Dermis blood vessel endothelial cell (primary cell): ENCODE measurements at places on chromosomes 7 and 10.

DNA sequence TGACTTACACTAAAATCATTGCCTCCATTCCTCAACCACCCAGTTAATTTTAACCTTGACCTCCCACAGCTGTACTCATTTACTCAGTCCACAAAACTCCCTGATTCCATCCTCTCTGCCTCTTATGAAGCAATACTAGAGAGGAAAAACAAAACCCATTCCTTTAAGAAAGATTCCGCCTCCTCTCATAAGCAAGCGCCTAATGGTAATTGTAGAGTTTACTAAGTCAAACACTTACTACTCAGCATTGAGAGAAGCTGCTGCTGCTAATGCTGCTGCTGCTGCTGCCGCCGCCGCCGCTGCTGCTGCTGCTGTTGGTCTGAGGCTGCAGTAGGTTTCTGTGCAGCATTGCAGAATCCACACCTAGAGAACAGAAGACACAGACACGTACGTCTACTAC, 2.1 kb upstream of the ADD3 start:
- no peak for DNase-seq

DNA sequence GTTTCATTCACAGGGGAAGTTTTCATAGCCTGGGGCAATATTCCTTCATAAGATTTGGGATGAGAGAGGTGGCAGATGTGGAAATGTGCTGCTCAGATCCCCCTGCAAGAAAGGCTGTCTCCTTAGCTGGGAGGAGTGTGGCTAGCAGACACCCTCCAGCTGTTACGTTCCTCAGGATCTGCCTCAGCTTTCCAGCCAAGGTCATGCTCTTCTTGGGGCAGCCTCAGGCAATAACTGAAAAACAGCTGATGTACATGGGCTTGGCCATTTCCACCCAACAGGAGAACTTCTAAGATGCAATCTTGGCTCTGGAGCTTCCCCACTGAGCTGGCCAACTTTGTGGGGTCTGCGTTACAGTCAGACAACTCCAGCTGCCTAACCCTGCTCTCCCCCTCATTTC, 51.3 kb upstream of the SEPTIN7 start:
- no peak for DNase-seq

DNA sequence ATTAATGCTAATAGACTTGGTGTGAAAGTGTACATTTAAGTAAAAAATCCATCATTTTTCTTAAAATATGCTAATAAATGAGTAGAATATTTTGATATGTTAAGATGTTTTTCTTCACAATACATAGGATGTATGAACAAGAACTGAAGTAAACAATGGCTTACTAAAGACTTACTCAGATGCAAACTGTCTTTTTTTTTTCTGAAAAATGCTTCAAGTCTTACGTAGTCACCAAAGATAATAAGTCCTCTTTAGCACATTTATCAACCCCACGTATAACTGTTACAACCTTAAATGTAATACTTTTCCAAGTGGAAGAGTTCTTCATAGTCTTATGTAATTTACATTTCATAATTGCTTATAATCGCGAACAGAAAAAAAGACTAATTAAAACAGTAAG, 54.8 kb downstream of the MDFIC start:
- no peak for DNase-seq

GRCh38 chr7:66919704-66920103, 1.3 kb upstream of the TMEM248 start:
- no peak for DNase-seq

- DNase-seq: peak; percentile 97
Measured at GRCh38 chr10:121942749-121943416, 15.1 kb upstream of the ATE1 start.

DNA sequence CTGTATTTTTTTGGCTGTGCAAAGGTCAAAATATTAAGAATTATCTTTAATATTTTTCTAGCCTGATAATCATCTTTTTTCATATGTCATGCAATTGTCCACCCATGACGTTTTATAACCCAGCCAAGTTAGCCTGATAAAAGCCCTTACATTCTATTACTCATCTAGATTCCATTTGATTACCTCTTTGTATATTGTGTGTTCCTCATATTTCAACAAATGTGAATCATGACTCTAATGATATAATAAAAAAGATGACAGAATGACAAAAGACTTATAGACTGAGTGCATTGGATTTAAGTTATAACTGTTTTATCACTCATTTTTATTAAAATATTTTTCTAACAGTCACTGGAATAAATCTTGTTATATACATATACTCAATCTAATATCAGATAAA, 1560.0 kb upstream of the LRRTM3 start:
- no peak for DNase-seq

GRCh38 chr7:111029574-111030251, 61.2 kb upstream of the LRRN3 start:
- DNase-seq: peak; percentile 70

DNA sequence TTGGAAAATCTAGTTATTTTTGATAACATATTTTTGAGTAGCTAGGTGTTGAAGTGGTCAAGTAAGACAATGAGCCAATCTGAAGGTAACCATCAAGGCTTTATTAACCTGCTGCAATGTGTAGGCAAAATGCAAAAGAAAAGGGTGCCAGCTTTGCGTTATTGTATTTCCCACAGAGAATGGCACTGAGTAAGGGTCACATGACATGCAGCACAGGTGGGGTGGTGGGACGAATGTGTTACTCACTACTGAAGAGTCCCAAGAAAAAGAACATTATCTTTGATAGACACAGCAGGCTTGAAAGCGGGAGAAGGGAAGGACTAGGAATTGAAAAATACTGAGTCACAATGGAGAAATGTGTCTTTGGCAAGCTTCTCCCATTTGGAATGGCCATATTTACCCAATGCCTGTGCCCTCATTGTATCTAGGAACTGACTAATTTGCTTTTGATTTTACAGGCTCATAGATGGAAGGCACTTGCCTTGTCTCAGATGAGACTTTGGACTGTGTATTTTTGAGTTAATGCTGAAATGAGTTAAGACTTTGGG, 898.6 kb upstream of the POT1 start:
- DNase-seq: no peak

- peak; percentile 62 for DNase-seq
Measured at GRCh38 chr7:100190048-100190711, 12.5 kb downstream of the STAG3 start.

DNA sequence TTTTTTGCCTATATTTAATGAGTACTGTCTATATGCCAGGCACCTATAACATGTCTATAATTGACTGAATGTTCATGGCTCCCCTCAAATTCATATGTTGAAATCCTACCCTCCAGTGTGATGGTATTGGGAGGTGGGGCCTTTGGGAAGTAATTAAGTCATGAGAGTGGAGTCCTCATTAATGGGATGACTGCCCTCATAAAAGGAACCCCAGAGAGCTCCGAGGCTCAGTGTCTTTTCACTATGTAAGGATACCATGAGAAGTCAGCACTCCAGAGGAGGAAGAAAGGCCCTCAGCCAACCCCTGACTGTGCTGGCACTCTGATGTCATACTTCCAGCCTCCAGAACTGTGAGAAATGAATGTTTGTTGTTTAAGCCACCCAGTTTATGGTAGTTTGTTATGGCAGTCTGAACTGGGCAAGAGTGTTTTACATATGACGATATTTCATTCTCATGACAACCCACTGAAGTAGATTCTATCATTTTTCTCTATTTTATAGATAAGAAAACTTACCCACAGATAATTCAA, 61.1 kb upstream of the PCGF5 start:
- DNase-seq: no peak

- peak; percentile 73 for DNase-seq
Measured at GRCh38 chr10:5293691-5294550, 70.8 kb upstream of the UCN3 start.

GRCh38 chr7:102840404-102840803, 72.4 kb upstream of the LRRC17 start:
- DNase-seq: no peak

- DNase-seq: peak; percentile 28
Measured at GRCh38 chr7:142807855-142808460, 37.2 kb downstream of the PRSS2 start.

GRCh38 chr10:116708391-116708821, 34.0 kb downstream of the HSPA12A start:
- no peak for DNase-seq

DNA sequence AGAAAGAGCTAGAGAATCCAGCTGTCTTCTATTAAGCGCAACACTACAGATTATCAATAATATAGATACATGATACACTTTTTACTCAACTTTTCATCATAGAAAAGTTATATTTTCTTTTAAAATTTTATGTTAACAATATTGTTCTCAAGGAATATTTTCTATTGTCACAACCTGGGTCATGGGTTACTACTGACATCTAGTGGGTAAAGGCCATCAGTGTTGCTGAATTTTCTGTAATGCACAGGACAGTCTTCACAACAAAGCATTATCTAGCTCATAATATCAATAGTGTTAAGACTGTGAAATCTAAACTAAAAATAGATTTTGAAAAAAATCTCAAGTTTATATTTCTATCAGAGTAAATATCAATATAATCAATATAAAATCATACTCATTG, 209.8 kb downstream of the ZNF33B start:
- DNase-seq: peak; percentile 1

DNA sequence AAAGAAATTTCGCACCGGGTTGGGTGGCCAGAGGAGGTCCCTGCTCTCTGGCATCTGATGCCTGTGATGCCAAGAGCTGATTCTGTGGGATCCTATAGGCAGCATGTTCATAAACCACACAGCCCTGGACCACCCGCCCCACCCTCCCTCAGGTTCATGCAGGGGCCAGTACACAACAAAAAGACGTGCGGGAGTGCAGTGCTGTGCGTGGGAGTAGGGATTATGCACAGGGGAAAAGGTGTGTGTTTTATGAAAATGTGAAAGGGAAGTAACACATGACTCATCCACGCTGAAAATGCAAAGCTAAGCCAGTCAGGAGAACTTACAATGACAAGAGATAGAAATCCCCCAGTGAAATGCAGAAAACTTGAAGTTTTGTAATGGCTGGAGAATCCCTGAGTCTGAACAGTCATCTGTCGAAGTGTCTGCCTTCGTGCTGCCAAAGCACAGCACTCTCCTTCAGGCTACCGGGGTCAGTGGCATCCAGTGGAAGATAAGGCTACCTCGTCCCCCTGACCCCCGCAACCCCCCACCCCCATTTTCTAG, 1.1 kb downstream of the KIAA1217 start:
- peak; percentile 75 for DNase-seq

DNA sequence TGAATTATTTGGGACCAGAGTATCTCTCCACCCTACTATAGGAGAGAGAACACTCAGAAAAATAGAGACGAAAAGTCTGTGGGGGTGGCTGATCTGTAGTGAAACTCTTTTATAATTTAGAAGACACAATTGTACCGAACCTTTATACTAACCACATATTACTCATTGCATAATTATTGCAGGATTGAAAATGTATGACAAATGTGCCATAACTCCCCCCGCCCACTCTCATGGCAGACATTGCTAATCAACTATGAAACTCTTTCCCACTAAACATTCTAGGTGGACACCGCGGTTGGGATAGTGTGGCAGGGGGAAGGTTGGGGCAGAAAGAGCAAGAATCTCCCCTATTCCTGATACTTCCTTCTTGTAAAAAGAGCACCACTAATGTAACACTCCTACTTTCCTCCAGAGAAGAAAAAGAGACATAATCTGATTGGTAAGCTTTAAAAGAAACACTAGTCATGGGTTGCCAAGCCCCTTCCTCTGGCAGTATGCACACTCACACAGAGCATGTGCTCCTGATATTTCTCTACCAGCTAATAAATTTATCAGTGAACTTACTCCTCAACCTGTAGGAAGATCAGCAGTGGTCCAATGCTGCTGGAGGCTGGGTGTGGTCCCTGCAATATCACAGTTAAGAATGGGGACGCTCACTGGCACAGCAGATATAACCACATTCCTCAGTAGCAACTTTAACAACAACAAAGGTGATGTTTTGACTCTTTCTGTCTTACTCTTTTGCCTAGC, 18.7 kb upstream of the ARID5B start:
- DNase-seq: no peak

GRCh38 chr10:12327074-12327473, 22.3 kb upstream of the CAMK1D start:
- DNase-seq: no peak
